Lower lobe of right lung (tissue), 2 donors: ENCODE measurements at places on chromosomes 5 and 9.

DNA sequence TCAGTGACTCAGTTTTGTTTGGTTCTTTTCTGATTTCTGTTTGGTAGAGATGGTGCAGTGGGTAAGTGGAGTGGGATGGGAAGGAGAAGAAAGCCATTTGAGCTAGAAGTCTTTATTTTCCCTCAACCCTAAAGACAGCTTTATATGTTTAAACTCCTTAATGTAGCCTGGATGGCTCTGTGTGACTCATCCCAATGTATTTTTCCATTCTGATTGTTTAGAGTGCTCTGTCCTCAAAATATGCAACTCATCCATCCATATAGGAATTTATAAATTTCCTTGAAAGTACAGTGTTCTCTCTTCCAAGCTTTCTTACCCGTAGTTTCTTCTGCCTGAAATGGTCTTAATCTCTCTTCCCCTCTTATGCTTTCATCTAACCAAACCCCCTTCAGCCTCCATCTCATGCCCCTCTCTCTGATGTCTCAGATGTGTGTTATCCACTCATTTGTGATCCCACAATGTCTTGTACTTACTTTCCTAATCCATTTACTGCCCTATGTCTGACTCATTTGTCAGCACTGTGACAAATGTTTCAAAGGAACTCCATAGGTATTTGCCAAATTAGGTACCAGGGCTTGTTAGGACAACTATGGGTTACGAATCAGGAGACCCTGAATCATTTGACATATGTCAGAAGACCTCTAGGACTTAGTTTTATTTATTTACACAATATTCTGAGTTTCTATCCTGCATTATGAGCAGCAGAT lies 217.5 kb upstream of the SGCD start:
- DNase-seq: no peak

- DNase-seq: no peak
Measured at GRCh38 chr5:38468978-38469706, 87.3 kb downstream of the LIFR start.

DNA sequence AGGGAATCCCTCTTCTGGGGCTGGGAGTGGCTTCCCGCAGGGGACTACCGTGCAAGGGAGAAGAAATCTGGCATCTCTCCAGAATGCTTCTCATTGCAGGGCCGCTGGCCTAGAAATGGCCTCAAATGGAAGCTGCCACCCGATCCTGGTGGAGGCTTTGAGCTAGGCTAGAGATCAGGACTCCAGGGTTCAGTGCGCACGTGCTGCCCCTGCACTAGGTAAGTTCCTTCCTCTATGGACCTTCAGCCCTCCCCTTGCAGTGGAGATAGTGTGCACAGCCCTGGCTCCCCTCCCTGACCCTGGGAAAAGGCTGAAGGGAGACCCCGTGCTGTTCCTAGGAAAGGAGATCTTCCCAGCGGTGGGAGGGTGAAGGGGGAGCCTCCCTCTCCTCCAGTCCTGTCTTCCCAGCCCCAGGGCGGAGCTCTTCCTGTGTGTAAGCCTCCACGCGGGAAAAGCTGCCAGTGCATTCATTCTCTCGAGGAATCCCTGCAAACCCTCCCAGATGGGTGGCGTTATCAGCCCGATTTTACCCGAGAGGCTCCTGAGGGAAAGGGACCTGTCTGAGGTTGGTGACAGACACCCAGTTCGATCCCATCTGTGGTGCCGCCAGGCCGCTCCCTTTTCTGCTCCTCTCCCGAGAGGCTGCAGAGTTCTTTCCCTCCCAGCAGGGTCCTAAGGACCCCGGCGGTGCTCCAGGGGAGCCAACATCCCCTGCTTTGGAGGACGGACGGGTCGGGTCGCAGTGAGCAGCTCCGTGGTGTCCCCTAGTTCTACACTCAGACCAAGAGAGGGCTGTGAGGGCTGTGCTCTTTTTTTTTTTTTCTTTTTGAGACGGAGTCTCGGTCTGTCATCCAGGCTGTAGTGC lies 1.4 kb upstream of the CERCAM start:
- no peak for DNase-seq

DNA sequence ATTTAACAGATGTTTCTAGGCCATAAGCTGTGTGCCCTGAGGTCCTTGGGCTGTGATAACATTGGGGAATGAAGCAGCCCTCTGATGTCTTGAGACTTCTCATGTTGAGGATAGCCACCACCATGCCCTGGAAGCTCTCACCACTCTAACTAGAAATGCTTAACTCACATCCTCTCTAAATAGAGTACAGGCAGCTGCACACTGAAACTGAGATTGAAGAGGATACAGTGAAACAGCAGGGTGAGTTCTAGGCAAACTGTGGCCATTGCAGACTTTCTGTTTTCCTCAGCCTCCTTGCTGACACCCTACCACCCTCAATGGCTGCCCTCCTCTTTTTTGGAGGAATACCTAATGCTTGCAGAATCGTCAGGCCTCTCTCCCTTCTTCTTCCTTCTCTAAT lies 22.4 kb downstream of the UTP15 start:
- no peak for DNase-seq

DNA sequence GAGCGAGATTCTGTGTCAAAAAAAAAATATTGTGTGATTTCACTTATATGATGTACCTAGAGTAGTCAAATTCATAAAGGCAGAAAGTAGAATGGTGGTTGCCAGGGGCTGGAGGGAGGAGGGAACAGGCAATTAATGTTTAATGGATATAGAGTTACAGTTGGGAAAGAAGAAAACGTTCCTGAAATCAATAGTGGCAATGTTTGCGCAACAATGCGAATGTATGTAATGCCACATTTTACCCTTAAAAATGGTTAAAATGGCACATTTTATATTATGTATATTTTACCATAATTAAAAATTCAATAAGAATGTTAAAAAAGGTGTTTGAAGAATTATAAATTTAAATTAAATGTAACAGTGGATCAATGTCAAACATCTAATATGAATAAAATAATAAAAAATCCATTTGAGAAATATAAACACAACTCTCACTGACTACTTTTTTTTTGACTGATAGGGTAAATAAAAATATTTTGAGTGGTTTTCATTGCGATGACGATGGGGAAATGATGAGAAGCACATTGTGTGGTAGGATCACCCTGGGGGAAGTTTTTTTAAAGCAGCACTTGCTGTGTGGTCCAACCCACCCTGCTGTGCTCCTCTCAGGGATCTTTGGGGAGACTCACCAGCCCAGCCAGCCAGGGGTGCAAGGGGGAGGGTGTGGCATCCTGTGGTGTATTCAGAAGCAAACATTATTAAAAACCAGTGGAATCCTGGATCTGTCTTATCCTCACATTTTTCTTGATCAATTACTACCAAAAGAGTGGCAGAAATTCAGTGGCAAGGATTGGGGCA lies 4.3 kb downstream of the FYB1 start:
- DNase-seq: no peak

- no peak for DNase-seq
Measured at GRCh38 chr9:94166976-94167346, 82.7 kb downstream of the PTPDC1 start.

GRCh38 chr5:172407822-172408221 lies 46.5 kb downstream of the SH3PXD2B start:
- DNase-seq: no peak

DNA sequence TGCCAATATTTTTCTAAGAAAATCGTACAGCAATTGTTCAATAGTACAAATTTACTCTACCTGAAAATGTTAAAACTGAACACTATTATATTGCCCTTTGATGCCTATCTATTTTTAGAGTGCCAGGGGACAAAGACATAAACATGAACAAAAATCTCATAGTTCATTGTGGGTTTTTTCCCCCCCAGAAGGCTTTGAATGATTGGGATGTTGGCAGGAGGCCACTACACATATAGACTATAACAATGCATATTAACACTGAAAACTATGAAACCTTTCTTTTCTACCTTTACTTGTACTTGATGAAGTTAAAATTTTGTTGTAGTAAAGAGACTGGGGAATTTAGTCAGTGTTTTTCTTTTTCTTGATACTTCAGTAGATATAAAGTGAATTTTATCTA lies 12.5 kb downstream of the PRDM6 start:
- DNase-seq: no peak

- DNase-seq: no peak
Measured at GRCh38 chr5:24196789-24197188, 448.0 kb downstream of the CDH10 start.

DNA sequence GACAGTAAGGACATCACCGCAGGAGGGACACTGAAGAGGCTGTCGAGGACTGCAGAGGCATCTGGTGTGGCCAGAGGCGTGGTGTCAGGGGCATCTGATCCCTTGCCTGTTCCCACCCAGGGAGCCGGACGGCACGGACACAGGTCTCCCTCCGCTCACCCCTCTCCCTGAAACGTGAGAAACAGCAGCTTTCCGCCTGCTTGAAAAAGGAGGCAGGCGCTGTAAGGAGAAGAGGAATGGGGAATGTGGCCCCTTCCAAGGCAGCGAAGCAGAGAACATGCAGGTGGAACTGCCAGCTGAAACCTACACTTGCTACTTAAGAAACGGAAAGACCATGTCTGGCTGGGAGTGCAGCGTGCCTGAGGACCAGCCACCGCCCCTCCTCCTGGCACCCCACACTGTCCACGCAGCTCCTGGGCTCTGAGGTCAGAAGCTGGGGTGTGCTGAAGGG lies 176.2 kb downstream of the GAPVD1 start:
- no peak for DNase-seq

DNA sequence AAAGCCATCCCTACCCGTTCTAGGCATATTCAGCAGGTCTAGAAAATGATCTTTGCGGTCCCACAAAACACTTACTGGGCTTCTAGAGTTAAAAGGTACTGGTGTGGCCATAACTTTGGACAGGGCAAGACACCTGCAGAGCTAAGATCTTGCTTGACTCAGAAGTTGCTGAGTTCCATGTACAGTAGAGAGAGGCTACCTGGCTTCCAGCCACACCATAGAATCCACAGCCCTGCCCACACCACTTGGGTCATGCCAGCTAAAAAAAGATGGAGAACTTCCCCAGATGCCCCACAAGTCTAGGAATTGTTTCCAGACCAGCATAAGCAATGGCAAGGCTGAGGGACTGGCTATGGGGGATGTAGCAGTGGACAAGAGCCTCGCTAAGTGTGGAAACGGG lies 52.1 kb downstream of the ABCA1 start:
- no peak for DNase-seq

GRCh38 chr5:147446523-147446922 lies 63.3 kb downstream of the DPYSL3 start:
- no peak for DNase-seq

- DNase-seq: no peak
Measured at GRCh38 chr5:62139741-62140140, 166.3 kb upstream of the KIF2A start.

DNA sequence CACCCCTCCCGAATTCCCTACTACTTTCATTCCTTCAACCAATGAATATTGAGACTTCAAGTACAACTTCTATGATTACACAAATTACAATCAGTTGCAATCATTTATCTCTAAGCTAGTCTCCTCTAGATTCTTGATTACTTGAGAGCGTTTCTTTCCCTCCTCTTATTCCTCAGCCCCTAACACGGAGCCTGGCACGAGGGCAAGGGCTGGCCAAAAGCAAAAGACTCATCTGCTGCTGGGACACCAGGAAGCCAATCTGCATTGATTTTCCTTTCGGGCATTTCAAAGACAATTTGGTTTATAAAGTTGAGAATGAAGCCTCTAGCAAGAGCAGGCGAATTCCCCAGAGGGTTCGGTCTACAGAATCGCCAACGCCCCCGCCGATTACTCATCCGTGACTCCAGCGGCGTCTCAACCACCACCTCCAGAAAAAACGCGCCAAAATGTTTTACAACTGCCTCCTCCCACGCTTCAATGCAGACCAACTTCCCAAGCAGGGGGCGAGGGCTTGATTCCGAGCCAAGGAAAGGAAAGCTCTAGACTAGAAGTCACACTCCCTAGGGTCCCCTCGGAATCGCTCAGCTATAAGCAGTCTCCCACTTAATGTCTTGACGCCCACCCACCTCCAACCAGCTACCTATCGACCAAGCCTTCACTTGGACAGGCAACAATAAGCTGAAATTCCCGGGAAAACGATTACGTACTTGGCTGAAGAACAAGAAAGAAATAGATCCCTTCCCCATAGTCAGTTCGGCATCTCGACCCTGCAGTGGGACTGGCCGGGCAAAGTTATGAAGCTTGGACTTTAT lies 1.5 kb downstream of the PCSK1 start:
- DNase-seq: no peak

- no peak for DNase-seq
Measured at GRCh38 chr5:157611571-157612476, 36.2 kb upstream of the ADAM19 start.

GRCh38 chr9:125494653-125494915 lies 212.4 kb downstream of the MAPKAP1 start:
- no peak for DNase-seq

GRCh38 chr9:137167747-137168572 lies 1.9 kb downstream of the LRRC26 start:
- no peak for DNase-seq

- no peak for DNase-seq
Measured at GRCh38 chr5:153900703-153901395, 137.9 kb downstream of the FAM114A2 start.

- DNase-seq: no peak
Measured at GRCh38 chr5:98997000-98997399, 68.2 kb upstream of the CHD1 start.

DNA sequence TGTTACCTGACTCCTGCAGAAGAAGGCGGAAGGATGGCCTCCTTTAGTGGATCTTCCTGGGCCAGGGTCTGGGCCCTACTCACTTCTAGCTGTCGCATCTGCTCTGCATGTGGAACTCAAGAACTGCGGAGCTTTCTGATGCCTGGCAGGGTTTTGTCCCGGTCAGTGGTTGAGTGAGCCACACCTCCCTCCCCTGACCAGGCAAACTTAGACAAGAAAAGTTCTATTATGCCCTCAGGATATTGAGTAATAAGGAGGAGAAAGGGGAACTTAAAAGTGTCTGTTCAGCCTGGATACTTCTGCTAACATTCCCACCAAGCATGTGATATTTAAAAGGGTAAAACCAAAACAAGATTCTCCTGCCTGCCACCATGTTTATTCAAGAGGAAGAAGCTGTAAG lies at the start of gene FYB1:
TSS of gene FYB1 (minus strand) at position 127 of the 400 bp plus-strand sequence. CDS start 16,603 bp downstream, outside the sequence.
- peak; percentile 71 for DNase-seq

DNA sequence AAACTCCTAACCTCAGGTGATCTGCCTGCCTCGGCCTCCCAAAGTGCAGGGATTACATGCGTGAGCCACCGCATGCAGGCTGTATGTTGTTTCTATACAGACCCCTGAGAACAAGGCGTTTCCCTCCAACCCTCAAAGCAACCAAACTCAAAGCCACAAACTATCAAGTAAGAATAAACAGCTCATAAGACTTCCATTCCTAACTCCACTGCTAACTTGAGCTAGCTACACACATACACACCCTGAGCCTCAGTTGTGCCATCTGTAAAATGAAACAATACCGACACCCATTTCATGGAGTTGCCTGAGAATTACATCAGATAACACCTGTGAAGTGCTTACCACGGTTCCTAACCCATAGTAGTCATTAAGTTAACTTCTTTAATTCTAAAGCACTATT lies 70.8 kb downstream of the SERINC5 start:
- no peak for DNase-seq

DNA sequence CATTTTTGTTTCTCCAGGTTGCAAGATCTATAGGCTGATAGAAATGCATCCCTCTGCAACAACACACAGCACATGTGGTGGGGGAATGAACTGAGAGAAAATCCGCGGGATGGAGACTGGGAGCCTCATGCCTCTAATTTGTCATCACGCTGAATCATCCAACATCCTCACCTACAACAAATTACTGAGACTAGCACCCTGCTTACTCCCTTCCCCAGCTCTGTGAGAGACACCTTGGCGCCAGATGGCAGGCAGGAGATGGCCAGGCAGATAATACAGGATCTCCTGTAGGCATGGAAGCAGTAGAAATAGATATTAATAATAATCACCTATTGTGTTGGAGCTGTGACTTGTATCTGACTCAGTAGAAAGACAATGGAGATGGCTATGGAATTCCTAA lies 276.9 kb downstream of the SEMA5A start:
- DNase-seq: no peak

GRCh38 chr5:154042766-154043165 lies 4.0 kb downstream of the MFAP3 start:
- DNase-seq: no peak
